ENCODE measurements at places on chromosomes 7 and 10.

- no peak for DNase-seq
Observed at GRCh38 chr10:112375721-112376395, 1.9 kb downstream of the ACSL5 start.

- DNase-seq: no peak
Observed at GRCh38 chr7:73496626-73497025, 25.5 kb downstream of the BAZ1B start.

GRCh38 chr7:129343099-129343700, 91.0 kb upstream of the STRIP2 start:
- DNase-seq: no peak

DNA sequence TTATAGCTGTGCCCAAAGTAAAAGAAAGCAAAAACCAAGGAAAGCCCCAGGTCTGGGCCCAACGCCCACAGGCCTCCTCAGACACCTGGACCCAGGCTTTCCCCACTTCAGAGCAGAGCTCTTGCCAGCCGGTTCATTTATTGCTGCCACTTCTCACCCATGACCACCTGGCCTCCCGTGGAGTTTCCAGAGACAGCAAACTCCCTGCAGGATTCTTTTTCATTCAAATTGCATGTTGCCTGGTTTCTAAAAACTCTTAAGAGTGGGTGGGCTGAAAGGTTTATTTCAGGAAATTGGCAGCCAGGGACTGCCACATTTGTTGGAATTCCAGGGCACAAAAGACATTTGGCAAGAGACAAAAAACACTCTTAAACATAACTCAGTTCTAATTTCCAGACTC, 4.7 kb downstream of the VOPP1 start:
- peak; percentile 16 for DNase-seq

GRCh38 chr10:123552760-123553554, 113.2 kb upstream of the GPR26 start:
- no peak for DNase-seq

Measured in NCI-H446 treated with DMSO at 0.1 percent for 48 hours (cell line).